ENCODE measurements at places on chromosomes 7 and 10. TPM values are rescaled to one million over a fixed set of nuclear protein-coding genes. Genes with fewer than 3 reads are reported as not detected.

Gene AQP1
- 48.1 TPM for total RNA-seq

Gene COL28A1
- 19.0 TPM for total RNA-seq

Gene BTBD16
- 0.26 TPM for total RNA-seq

Gene HDAC9
- 20.4 TPM for total RNA-seq

Gene ADAM22
- total RNA-seq, result 3.7 TPM

Gene H2BK1
- not detected for total RNA-seq

Gene GHITM
- total RNA-seq, result 279 TPM

Gene ZNF804B
- 0.06 TPM for total RNA-seq

Gene CDNF
- 2.2 TPM for total RNA-seq

Gene SRRM3
- total RNA-seq, result 0.67 TPM

Gene DDX56
- 50.7 TPM for total RNA-seq

Gene SPDYE1
- total RNA-seq, result not detected

Gene VSTM4
- total RNA-seq, result 13.8 TPM

Gene HTR5A
- not detected for total RNA-seq

Gene HOXA9
- total RNA-seq, result 25.0 TPM

Gene CELF2
- 36.1 TPM for total RNA-seq

Gene TMEM229A
- 0.14 TPM for total RNA-seq

Gene CCDC136
- 2.1 TPM for total RNA-seq

Gene PRSS37
- total RNA-seq, result not detected

Gene LRRC61
- 11.8 TPM for total RNA-seq

Gene GDF2
- total RNA-seq, result not detected

Gene LMOD2
- not detected for total RNA-seq

Gene GSTO1
- 60.1 TPM for total RNA-seq

Gene FANK1
- total RNA-seq, result 7.4 TPM

Gene RNLS
- 9.8 TPM for total RNA-seq

Gene UBTD1
- 7.3 TPM for total RNA-seq

Gene FFAR4
- total RNA-seq, result 36.3 TPM

Gene SLIT1
- 1.1 TPM for total RNA-seq

Gene CAV2
- 6.3 TPM for total RNA-seq

Gene OR2A7
- total RNA-seq, result 16.2 TPM

Gene POLR2J2
- total RNA-seq, result 14.7 TPM

Gene PLAC9
- total RNA-seq, result 3.2 TPM

Gene PNLIP
- not detected for total RNA-seq

Gene MAP3K8
- 12.3 TPM for total RNA-seq

Gene SNCG
- 2.9 TPM for total RNA-seq

Gene PTPRN2
- 28.0 TPM for total RNA-seq

Gene LRRD1
- not detected for total RNA-seq

Gene TMEM243
- total RNA-seq, result 13.8 TPM

Gene FKBP14
- total RNA-seq, result 11.8 TPM

Gene ITPRID1
- total RNA-seq, result 2.4 TPM

Gene ECD
- total RNA-seq, result 20.5 TPM

Gene COG5
- total RNA-seq, result 46.8 TPM

Gene RBM20
- 0.46 TPM for total RNA-seq

Gene CDHR3
- total RNA-seq, result 12.1 TPM

Gene RBP3
- total RNA-seq, result not detected

Gene MYO1G
- total RNA-seq, result 3.9 TPM

Gene COPS6
- 98.5 TPM for total RNA-seq

Gene BAG3
- total RNA-seq, result 15.4 TPM

Gene ATOH7
- total RNA-seq, result not detected

Gene GIMAP4
- 10.5 TPM for total RNA-seq

Gene CRHR2
- total RNA-seq, result not detected

Gene LRRC17
- 1.9 TPM for total RNA-seq

Gene PLXDC2
- 30.3 TPM for total RNA-seq

Gene FAM25A
- not detected for total RNA-seq

Gene ZNF736
- 11.0 TPM for total RNA-seq

All from mucosa of descending colon (tissue), 3 donors.